ENCODE measurements at places on chromosomes 12 and 14.

DNA sequence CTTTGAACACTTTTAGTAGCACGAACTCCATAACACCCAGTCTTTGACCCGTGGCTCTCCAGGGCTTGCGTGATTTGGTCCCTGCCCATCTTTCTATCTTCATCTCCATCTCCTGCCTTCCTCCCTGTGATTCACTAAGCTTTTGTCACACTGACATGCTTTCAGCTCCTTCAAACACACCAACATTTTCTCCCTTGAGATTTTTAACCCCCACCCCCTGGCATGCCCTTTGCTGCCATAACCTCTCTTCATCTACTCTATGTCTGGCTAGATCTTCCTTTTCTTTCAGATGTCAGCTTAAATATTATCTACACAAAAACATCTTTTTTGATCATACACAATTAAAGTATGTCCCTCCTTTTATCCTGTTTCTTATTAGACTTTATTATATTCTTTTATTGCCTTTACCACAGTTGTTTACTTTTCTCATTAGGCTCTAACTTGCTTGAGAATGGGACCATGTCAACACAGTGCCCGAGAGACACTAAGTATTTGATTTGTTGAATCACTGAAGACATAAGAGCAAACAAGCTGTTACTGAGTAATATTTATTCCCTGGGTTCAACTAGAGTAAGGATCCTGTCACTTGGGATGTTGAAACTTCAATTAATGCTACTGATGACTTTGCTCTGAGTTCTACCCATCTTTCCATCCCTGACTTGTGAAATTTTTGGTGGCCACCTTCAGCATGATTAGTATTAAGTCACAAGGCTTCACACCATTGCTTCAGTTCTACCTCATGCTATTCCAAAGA is 387.3 kb downstream of the LRIG3 start:
- no peak for DNase-seq

DNA sequence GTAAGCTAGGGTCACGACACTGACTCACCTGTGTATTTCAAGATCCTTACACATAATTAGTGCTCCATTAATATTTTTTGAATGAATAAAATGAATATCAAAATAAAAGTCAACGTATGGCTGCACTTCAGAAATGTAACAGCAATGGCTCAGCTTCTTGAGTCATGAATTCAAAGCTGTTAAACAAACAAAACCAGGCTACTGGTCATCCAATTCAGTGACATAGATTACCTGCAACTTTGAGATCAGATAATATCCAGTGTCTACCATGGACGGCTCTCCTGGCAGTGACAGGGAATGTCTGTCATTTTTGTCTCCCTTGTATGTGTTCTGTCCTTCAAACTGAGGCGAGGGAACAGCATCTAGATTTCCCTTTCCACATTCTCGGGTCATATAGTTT is 225.6 kb downstream of the EFCAB11 start:
- DNase-seq = no peak

GRCh38 chr12:110699591-110700445 is 10.9 kb upstream of the HVCN1 start:
- no peak for DNase-seq

GRCh38 chr14:96130391-96130790 is 74.2 kb upstream of the BDKRB2 start:
- DNase-seq = no peak

GRCh38 chr12:43158126-43158525 is 393.9 kb downstream of the ADAMTS20 start:
- no peak for DNase-seq

DNA sequence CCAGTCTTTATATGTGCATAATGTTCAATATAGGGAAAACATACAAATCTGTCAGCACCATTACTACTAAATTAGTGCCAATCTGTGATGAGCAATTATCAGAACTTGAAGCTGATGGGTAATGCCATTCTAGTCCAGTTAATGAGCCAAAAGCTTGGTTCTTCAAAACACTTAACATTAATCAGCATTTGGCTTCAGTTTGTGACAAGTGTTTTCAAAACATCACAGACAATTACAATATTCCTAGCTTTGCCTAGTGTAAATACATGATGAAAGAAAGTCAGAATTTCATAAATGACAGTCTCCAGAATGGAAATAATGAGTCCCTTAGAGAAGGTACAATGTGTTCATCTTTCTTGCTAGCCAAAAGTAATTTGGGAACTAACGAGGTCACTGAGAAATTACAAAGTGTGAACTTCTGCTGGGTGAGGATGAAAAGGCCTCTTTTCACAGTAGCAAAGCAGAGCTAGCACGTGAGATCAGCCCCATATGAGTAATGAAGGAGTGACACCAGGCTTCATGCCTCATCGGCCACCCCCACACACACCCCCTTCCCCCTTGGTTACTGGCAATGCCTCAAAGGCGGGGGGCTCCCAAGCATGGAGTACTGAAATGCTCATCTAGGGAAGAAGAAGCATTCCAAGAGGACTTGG is 180.6 kb upstream of the EEA1 start:
- DNase-seq = peak; percentile 20

GRCh38 chr12:125586441-125586840 is 521.2 kb downstream of the AACS start:
- DNase-seq = no peak

Measured in NCI-H524 treated with DMSO at 0.1 percent for 48 hours (cell line).